ENCODE measurements at places on chromosomes 13 and 19. TPM values are rescaled to one million over a fixed set of nuclear protein-coding genes. Genes with fewer than 3 reads are reported as not detected.
A peak's percentile ranks its signal among the peaks of the same experiment; 100 is the strongest.

Gene KIR2DL4
- total RNA-seq = not detected

Gene OXGR1
- total RNA-seq = 0.56 TPM

DNA sequence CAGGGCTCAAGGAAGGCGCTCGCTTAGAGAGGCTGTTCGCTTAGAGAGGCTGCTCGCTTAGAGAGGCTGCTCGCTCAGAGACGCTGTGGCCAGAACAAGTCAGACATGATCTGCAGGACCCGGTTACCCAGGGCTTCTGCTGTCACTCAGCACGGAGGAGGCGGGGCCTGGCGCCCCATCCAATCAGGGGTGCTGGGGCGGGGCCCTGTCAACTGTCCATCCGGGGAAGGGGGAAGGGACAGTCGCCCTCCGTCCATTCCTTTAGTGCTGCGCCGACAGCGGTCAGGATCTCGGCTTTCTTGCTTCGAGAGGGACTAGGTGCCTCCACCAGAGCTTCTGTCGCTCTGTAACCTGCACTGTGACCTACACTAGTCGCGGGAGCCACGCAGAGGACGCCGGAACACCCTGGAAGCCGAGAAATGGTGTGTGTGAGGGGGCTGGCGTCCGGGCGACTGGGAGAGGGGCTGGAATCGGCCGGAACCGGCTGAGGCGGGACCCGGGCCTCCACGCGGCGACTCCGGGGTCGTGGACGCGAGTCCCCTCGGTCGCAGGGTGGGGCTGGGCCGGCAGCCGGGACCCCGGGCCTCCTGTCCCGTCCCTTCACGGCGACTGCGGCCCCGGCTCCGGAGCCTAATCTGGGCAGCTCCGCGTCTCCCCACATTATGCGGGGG lies at the start of gene ZNF440:
Gene ZNF440, plus strand, starts transcription at position 245 of the 671 bp plus-strand sequence. Its CDS starts 175 bp downstream, at position 420.
- peak; percentile 97 for DNase-seq

- DNase-seq = no peak
Observed at GRCh38 chr13:60970736-60971135, 444.9 kb downstream of the PCDH20 start.

- no peak for DNase-seq
Observed at GRCh38 chr19:17097593-17098126, 22.1 kb downstream of the MYO9B start.

- no peak for DNase-seq
Observed at GRCh38 chr19:375395-376110, 31.0 kb upstream of the MIER2 start.

- no peak for DNase-seq
Observed at GRCh38 chr19:46591254-46591653, 9.9 kb upstream of the CALM3 start.

DNA sequence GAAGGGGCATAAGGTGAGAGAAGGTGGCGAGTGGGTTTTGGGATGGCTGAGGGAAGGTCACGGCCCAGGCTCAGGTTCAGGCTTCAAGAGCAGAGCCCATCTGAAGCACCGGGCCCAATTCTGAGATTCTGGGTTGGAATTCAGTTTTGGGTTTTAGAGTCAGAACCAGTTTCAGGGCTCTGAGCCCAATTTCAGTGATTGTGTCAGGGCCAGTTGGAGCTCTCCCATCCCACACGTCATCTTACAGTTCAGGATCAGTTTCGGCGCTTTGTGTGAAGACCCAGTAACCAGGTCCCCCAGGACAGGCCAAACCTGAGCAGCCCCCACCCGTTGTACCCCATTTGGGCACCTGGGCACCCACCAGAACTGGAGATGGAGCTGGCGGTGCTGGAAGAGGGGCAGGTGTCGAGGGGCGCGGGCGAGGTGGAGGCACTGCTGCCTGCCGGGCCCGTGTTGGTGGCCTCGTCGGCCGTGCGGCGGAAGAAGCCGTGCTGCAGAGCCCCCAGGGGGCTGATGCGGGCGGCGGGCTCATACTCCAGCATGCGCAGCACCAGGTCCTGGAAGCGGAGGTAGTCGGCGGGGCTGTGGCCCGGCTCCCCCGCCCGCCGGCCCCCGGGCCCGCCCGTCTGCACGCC lies 7.5 kb downstream of the DYRK1B start:
- DNase-seq = no peak
